Naive thymus-derived CD8-positive, alpha-beta T cell (primary cell): ENCODE measurements at places on chromosomes 1 and 21. TPM values are rescaled to one million over a fixed set of nuclear protein-coding genes. Genes with fewer than 3 reads are reported as not detected.

The KCND3 gene
- 0.02 TPM for polyA plus RNA-seq

GRCh38 chr21:37463083-37463801 is 96.7 kb downstream of the DYRK1A start:
- H3K4me3 ChIP-seq: peak overlapping the region; percentile 26
- no peaks in the 10 kb centered on the region for H3K36me3 ChIP-seq
- H3K27me3 ChIP-seq: no peaks in the 10 kb centered on the region
- peak; percentile 32 for DNase-seq
- peak overlapping the region; percentile 74 for H3K27ac ChIP-seq

- H3K36me3 ChIP-seq: no peaks in the 10 kb centered on the region
- H3K27me3 ChIP-seq: no peaks in the 10 kb centered on the region
- H3K27ac ChIP-seq: no peak overlapping the region
- no peaks in the 10 kb centered on the region for H3K4me1 ChIP-seq
- H3K4me3 ChIP-seq: no peak overlapping the region
- no peak for DNase-seq
These were observed 77.4 kb downstream of the DIRAS3 start for GRCh38 chr1:67973051-67973450.

The OTUD3 gene
- 2.4 TPM for polyA plus RNA-seq

The TEDDM1 gene
- not detected for polyA plus RNA-seq

The F5 gene
- polyA plus RNA-seq: 0.23 TPM
